ENCODE measurements at places on chromosomes 12 and 14.

- no peak for DNase-seq
These were observed 279.9 kb downstream of the RPS29 start for GRCh38 chr14:49306152-49306751.

- peak; percentile 89 for DNase-seq
These were observed 13.8 kb upstream of the SLC38A2 start for GRCh38 chr12:46386360-46386867.

GRCh38 chr14:69674546-69675244 lies 63.3 kb downstream of the SUSD6 start:
- DNase-seq, result no peak

GRCh38 chr14:104519721-104520120 lies 59.8 kb upstream of the C14orf180 start:
- no peak for DNase-seq

GRCh38 chr12:112901271-112901670 lies 5.5 kb upstream of the OAS1 start:
- DNase-seq, result no peak

DNA sequence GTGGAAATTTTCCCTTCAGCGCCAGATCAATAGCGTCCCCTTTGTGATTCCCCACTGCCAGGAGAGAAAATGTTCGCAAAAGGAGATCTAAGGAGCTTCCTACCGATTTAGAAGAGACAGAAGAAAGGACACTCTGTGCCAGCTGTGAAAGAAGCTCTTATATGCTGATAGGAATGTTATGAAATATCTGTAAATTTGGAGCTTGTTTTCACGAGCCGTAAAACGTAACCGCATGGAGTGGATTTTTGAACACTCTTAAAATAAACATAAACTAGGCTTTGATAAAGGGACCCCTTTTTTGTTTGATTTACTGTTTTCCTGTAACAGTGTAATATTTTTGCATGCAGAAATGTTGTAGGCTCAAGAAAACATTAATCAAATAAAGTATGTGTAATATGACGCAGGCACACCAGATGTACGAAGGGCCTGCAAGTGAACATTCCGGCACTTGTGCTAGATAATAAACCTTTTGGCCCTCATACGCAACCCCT lies 346.8 kb downstream of the ETNK1 start:
- DNase-seq, result no peak
